ENCODE measurements at places on chromosomes 6 and 20. TPM values are rescaled to one million over a fixed set of nuclear protein-coding genes. Genes with fewer than 3 reads are reported as not detected.
A peak's percentile ranks its signal among the peaks of the same experiment; 100 is the strongest.

- no peak for DNase-seq
These were observed 28.3 kb downstream of the FYN start for GRCh38 chr6:111844921-111845320.

GRCh38 chr20:16387666-16388065, 185.6 kb downstream of the KIF16B start:
- no peak for DNase-seq

DNA sequence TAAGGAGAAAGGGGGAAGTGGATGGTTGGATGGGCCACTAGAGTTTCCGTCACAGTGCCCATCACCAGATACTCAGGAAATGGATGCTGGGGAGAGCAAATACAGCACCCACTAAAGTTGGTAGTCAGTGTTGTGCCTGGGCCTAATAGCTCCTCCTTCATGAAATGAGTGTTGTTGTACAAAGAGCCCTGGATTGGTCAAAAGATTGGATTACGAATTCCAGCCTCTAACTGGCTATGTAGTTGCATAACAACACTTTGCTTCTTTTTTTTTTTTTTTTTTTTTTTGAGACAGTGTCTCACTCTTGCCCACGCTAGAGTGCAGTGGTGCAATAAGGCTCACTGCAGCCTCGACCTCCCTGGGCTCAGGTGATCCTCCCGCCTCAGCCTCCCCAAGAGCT, 27.4 kb downstream of the KCNG1 start:
- peak; percentile 46 for DNase-seq

- no peak for DNase-seq
These were observed 295.5 kb upstream of the HS3ST5 start for GRCh38 chr6:114638341-114638740.

DDO gene
- total RNA-seq: 0.27 TPM

ENPP5 gene
- total RNA-seq: 2.6 TPM

PRND gene
- total RNA-seq: 0.39 TPM

SLC24A3 gene
- total RNA-seq: 1.7 TPM

All from cardiac muscle cell (in vitro differentiated cells and primary cell).